Mammary epithelial cell (primary cell): ENCODE measurements at places on chromosomes 6 and 20. TPM values are rescaled to one million over a fixed set of nuclear protein-coding genes. Genes with fewer than 3 reads are reported as not detected.

The LY6G6F gene
- total RNA-seq, result not detected in 2 replicates

DNA sequence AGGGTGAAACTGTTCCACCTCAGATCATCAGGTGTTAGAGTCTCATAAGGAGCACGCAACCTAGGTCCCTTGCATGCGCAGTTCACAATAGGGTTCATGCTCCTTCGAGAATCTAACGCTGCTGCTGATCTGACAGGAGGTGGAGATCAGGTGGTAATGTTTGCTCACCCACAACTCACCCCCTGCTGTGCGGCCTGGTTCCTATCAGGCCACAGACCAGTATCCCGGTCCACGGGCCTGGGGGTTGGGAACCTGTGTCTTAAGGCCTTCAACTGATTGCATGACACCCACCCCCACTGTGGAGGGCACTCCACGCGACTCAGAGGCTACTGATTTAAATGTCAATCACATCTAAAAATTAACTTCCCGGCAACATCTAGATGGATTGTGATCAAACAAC, 411.2 kb upstream of the SULF2 start:
- DNase-seq, result no peak

The SLCO4A1 gene
- 0.33 and 0.40 TPM in 2 replicates for total RNA-seq

- no peak for DNase-seq
Measured at GRCh38 chr6:101486124-101486523, 92.6 kb downstream of the GRIK2 start.

The NOL7 gene
- 70.0 and 83.3 TPM in 2 replicates for total RNA-seq

- DNase-seq, result no peak
Measured at GRCh38 chr6:157831424-157832249, 8.6 kb downstream of the SNX9 start.

The CD24 gene
- total RNA-seq, result 397 TPM

DNA sequence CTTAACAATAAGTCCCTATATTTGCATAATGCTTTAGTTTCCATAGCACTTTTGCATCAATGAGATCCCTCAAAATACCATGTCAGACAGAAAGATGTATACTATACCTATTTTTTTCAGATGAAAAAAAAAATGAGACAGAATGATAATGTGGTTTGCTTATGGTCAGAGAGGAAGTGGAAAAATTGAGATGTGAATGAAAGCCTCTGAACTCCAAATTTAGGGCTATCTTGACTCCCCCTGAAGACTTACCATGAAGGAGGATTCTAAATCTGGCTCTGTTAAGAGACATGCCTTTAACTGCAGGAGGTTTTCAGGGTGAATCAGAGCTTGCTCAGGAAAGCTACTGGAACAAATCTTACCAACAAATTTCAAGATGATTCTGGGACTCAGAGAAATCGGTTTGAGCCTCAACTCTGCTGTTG, 176.2 kb downstream of the ISM1 start:
- no peak for DNase-seq

- no peak for DNase-seq
Measured at GRCh38 chr6:45195137-45195536, 133.0 kb upstream of the RUNX2 start.

DNA sequence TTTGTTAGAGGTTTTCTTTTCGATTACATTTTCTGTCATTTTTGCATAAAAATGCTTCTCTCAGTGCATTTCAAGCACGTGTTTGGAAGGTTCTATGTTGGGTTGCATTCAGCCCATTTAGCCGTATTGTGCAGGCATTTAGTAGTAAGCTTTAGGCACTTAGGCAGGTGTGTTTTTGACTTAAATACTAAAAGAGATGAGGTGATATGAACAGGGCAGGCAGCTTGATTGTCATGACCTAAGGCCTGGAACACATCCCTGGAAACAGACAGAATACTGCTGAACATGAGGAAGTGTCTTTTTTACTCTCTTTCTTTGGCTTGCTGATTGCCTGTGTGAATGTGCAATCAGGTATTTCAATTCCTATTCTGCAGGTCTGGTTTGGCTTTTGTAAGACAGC, 610.5 kb upstream of the MAN1A1 start:
- DNase-seq, result no peak

DNA sequence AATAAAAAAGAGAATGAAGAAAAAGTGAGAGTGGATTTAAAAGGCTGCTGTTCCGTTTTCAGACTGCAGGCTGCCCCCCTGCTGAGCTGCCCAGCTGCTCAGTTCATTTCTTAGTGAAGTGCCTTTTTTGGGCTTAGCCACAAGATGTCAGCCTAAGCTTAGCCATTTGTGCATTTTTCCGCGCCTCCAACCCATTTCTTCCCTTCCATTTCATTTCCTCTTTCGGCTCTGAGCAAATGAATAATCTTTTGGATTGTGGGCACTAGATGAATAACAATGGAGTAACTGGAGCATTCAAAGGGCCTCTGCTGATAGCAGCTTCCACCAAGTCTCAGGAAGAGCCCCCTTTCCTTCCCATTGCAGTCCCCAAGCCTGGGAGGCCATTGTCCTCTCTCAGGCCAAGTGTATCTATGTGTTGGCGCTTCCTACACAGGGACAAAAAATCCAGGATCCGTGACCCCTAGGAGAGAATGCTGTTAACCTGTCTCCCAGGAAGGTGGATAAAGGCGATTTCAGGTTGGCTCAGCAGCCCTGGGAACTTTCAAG, 83.5 kb upstream of the SPTLC3 start:
- peak; percentile 73 for DNase-seq

The DLK2 gene
- 45.2 TPM for total RNA-seq

GRCh38 chr6:140253096-140253495, 878.6 kb upstream of the CITED2 start:
- no peak for DNase-seq

DNA sequence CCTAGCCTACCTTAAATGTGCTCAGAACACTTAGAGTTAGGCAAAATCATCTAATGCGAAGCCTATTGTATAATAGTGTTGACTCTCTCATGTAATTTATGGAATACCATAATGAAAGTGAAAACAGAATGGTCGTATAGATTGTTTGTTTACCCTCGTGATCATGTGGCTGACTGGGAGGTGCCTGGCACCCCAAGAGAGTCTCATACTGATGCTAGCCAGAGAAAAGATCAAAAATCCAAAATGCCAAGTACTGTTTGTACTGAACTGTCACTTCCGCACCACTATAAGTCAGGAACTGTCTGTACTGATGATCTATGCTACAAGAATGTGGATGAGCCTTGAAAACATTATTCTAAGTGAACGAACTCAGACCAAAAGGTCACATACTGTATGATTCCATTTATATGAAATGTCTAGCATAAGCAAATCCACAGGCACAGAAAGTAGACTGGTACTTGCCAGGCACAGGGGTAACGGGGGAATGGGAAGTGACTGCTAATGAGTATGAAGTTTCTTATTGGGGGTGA, 22.4 kb downstream of the ZMYND8 start:
- peak; percentile 94 for DNase-seq

The CDSN gene
- total RNA-seq, result 0.29 and 0.80 TPM in 2 replicates

DNA sequence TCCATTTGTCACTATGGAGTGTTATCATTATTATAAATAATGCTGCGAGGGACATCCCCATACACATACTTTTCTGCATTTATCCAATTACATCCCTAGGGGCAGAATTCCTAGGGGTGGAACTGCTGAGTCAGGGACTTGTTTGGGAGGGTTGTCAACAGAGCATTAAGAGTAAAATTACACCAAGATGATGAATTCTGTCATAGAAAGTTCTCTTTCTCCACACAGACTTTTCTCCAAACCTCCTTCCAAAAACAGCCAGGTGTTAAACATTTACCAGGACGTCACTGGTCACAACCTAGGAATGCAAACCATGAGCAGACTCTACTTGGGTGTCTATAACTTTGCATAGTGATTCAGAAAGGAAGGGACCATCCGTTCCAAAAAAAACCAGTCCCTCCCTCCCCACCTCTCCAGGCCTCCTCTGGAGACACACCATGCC, 95.5 kb downstream of the PRND start:
- DNase-seq, result no peak

- no peak for DNase-seq
Measured at GRCh38 chr20:1119128-1119505, 715 bp downstream of the PSMF1 start.

The APOM gene
- total RNA-seq, result 0.50 TPM

GRCh38 chr6:57097596-57097995, 7.6 kb downstream of the ZNF451 start:
- DNase-seq, result peak; percentile 20

DNA sequence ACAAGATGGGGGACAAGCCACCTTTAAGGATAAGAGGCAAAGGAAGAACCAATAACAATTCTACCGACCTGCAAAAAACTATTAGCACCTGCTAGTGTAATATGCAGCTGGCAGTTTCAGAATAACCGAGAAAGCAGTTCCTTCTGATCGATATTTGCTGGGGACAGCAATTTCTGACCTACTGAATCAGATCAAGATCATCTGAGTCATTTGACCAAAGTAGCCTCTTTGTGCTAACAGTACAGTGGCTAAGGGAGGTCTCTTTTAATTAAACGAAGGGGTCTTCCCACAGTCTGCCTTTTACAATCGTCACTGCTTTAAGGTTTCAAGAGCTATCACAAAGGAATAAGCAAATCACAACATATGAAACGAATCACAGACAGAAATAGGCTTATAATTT, 318.9 kb downstream of the BTBD9 start:
- DNase-seq, result no peak

- DNase-seq, result peak; percentile 83
Measured at GRCh38 chr6:2839195-2839981, 2.3 kb downstream of the SERPINB1 start.

DNA sequence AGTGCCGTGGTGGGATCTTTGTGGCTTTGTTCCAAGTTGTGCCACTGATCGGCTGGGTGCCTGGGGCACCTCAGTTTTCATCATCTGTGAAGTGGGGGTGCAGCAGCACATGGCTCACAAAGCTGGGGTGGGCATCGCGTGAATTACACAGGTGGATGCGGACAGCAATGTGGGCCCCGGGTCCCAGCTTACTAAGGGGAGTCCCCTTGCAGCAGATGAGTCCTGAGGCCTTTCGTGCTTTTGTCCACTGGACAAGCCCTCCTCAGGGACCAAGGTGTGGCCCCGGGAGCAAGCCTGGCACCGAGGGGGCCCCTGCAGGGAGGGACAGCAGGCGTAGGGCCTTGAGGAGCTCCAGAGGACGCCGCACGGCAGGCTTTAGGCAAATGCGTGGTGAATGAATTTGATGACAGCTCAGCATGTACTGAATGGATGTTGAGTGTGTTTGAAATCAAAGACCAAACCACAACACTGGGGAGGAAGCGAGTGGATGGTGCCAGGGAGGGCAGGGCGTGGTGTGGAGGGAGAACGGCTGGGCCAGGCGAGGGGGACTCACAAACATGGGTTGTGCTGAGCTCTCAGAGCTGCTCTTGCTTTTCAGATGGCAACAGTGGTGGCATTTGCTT, 53.2 kb downstream of the IRF4 start:
- DNase-seq, result no peak

- DNase-seq, result peak; percentile 90
Measured at GRCh38 chr6:100171533-100172321, 177.7 kb upstream of the MCHR2 start.

DNA sequence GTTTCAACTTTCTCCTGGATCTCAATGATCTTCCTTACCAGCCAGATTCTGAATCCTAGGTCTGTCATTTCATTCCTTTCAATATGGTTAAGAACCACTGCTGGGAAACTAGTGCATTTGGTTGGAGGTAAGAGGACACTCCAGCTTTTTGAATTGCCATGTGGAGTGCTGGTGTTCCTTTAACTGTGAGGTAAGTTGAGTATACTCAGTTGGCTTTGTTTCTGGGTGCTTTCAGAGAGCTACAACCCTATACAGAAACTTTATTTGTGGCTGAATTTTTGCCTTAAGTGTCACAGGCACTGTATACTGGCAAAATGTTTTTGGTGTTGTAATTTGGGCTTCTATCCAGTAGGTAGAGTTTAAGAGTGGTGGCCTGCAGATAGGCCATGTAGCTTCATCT, 175.8 kb downstream of the TBC1D32 start:
- DNase-seq, result no peak

- DNase-seq, result peak; percentile 65
Measured at GRCh38 chr20:1900321-1900801, 5.2 kb downstream of the SIRPA start.

The CDH4 gene
- total RNA-seq, result 25.8 and 57.4 TPM in 2 replicates

- DNase-seq, result peak; percentile 86
Measured at GRCh38 chr6:27608916-27609883, 136.3 kb upstream of the ZNF184 start.

GRCh38 chr6:3535776-3536435, 79.1 kb upstream of the SLC22A23 start:
- DNase-seq, result no peak

- DNase-seq, result no peak
Measured at GRCh38 chr6:38505826-38506225, 133.9 kb downstream of the BTBD9 start.

DNA sequence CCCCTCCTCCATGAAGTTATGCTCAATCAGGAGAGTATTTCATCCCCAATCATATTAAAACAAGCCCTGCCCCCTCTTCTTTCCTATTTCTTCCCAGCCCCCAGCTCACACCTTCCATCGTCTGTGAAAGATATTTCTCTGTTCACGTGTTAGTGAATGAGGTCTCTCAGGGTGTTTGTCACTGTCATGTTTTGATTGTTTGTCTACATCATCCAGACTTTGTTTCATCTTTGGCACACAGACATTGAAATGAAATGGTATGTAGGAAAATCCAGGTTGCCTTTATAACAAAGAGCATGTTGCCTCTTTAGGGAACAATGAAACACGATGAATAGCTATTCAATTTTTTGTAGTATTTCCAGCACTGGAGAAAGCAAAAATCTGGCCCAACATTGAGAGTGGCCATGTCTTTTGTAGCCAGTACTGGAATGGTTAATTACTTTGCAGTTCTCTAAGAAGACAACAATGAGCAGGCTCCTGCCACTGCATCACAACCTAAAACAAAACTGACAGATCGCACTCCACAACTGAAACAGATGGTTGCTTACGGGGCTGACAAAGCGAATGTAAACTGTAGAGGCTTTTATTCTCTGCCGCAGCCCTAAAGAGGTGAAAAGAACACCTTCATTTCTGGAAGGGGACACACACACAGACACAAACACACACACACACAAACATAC, 543.6 kb upstream of the CITED2 start:
- DNase-seq, result no peak

- DNase-seq, result no peak
Measured at GRCh38 chr20:37886851-37887297, 16.1 kb upstream of the VSTM2L start.

- no peak for DNase-seq
Measured at GRCh38 chr6:35428421-35429149, 23.6 kb upstream of the FANCE start.

GRCh38 chr6:25124216-25124715, 154.9 kb upstream of the CARMIL1 start:
- DNase-seq, result no peak

The TFAP2D gene
- not detected for total RNA-seq
